BE2C (cell line): ENCODE measurements at places on chromosomes 13 and 19.

DNA sequence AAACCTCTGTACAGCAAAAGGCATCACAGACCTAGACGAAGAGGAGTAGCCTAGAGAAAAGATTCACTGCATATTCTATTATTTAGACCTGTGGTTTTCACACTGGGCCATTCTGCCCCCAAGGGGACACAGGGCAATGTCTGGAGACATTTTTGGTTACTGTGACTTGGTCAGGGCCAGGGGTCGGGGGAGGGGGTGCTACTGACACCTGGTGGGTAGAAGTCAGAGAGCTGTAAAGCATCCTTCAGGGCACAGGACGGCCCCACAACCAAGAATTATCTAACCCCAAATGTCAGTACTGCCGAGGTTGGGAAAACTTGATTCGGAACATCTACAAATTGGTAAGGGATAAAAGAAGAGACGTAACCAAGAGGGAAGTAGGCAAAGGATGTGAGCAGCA lies 11.3 kb downstream of the ELAVL1 start:
- no peak for DNase-seq

DNA sequence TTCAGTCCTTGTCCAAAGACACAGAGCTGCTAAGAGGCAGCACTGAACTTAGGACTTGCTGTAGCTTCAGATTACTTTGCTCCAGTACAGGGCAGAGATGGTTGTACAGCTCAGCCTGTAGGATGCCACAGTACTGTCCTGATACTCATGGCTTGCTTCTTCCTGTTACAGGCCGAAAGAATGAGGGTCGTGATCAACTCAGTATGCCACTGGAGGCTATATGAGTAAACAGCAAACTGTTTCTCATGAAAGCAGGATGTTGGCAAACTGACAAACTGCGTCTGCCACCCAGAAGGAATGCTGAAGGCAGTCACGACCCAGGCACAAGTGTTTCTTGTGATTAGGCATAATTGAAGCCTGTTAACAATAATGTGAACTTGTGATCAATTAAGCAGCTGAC lies 2.8 kb downstream of the ZNF749 start:
- no peak for DNase-seq

DNA sequence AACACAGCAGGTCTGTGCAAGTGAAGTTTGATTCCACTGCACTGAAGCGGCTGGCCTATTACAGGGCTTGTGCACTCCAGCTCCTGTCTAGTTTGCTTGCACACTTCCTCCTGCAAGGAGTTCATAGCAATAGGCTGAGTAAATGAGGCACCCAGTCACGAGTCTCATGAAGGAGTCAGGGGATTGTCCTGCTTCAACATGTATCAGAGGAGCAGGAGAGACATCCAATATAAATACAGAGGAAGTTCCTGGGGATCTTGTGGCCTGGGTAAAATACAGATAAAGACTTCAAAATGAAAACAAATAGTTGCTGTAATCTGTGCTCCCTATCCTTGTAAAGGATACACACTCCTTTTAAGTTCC lies 259.9 kb downstream of the SLITRK1 start:
- DNase-seq = no peak

- DNase-seq = no peak
These were observed 315.9 kb downstream of the ATP8A2 start for GRCh38 chr13:25687471-25688225.

GRCh38 chr13:19998960-19999359 lies 40.4 kb downstream of the ZMYM2 start:
- DNase-seq = no peak

- DNase-seq = peak; percentile 44
These were observed 10.1 kb downstream of the OR1I1 start for GRCh38 chr19:15091918-15092753.

GRCh38 chr19:29211562-29212355 lies 1.2 kb downstream of the UQCRFS1 start:
- no peak for DNase-seq

DNA sequence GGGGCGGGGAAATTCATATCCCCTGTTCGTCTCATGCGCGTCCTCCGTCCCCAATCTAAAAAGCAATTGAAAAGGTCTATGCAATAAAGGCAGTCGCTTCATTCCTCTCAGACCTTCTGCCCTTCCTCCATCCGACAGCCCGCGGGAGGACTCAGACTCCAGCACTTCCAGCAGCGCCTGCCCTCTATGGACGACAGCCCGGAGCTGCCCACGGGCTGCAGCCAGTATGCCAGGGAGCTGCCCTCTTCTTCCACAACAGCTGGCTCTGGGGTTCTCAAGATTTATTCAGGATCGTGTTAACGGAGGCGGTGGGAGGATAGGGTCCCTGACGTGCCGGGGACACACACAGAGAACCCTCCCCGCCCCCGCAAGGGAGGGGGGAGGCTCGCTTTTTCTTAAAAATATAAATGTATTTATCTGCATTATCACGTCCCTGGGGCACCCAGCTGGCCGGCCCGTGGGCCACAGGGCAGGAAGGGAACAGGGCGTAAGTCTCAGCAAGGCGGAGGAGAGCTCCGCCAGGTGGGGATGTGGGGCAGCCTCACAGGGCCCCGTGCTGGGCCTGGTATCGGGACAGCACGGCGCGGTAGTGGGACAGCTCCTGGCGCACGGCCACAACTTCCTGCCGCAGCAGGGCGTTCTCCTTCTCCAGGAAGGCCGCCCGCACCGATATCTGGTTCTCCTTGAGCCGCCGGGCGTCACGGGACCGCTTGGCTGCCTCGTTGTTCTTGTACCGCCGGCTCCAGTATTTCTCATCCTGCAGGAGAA lies 6.7 kb downstream of the DBP start:
- peak; percentile 79 for DNase-seq

DNA sequence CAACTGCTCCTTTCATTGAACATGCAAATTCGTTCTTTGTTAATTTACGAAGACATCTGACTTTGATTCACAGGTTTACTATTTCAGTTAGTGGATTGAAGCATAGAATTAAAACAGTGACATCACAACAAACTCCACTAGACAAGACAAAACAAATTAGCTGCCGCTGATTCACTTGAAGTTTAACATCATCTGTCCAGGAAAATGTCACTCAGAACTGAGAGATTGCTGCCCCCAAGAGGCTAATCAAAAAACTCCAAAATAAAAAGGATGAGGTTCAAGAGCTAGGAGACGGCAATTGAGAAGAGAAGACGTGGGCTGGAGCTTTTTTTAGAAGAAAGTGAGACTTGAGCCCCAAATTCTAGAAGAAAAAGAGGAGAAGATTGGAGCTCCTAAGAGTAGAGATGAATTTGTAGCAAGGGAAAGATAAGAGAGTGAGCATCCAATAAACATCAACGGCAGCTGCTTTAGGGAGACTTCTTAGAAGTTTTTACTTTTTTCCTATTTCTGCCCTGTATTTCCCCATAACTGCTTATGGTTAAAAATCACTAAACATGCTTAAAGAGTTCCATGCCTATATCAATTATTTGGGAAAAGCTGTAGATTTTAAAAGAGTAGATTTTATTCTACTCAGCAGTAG lies 40.8 kb upstream of the TPP2 start:
- peak; percentile 37 for DNase-seq

DNA sequence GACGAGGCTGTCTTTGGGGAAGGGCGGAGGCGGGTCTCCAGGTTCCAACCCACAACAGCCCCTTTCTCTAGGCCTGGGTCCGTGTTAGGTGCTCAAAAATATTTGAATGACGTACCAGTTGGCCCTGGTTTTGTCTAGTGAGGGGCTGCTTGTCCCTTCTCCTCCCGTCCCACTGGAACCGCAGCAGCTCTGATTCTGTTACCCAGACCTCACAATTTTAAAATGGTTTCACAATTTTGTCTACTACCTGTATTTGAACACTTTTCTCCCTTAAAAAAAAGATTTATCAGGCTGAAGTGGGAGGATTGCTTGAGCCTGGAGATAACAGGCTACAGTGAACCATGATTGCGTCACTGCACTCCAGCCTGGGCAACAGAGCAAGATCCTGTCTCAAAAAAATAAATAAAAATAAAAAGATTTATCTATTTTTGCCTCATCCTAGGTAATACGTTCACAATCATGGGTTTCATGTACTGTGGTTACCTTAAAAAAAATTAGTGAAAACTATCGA lies 1.3 kb upstream of the IRF2BP1 start:
- DNase-seq = no peak

DNA sequence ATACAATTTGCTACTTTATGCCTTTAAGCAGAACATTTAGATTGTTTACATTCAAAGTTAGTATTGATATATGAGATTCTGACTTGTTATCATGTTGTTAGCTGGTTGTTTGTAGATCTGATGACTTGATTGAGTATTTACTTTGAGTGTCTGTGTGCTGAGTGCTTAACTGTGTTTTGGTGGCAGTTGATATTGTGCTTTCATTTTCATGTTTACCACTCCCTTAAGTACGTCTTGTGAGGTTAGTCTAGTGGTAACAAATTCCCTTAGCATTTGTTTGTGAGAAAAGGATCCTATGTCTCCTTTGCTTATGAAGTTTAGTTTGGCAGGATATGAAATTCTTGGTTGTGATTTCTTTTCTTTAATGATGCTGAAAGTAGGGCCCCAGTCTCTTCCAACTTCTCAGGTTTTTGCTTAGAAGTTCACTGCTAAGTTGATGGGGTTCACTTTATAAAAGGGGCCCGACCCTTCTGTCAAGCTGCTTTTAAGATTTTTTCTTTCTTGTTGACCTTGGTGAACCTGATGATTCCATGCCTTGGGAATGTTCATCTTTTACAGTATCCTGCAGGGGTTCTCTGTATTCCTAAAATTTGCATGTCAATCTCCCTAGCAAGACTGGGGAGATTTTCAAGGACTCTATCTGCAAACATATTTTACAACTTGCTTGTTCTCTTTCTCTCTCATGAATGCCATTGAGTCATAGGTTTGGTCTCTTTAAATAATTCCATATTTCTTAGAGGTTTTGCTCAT lies 1095.4 kb upstream of the PCDH20 start:
- no peak for DNase-seq
